Left ventricle myocardium superior (tissue), 1 donor: ENCODE measurements at places on chromosomes 4 and X. TPM values are rescaled to one million over a fixed set of nuclear protein-coding genes. Genes with fewer than 3 reads are reported as not detected.
A peak's percentile ranks its signal among the peaks of the same experiment; 100 is the strongest.

PNMA6F gene
- not detected for total RNA-seq

SMARCA1 gene
- 29.8 TPM for total RNA-seq

CCKAR gene
- total RNA-seq = not detected

CLDN34 gene
- total RNA-seq = not detected

EDA2R gene
- 1.2 TPM for total RNA-seq

ITIH6 gene
- total RNA-seq = not detected

RAB9B gene
- total RNA-seq = 25.1 TPM

UGT2A2 gene
- total RNA-seq = not detected

SPANXB1 gene
- total RNA-seq = not detected

OPN1LW gene
- total RNA-seq = not detected

NMU gene
- total RNA-seq = not detected

WDR17 gene
- total RNA-seq = 0.25 TPM

- DNase-seq = no peak
Measured at GRCh38 chrX:151919610-151920009, 6.9 kb downstream of the MAGEA4 start.

DNA sequence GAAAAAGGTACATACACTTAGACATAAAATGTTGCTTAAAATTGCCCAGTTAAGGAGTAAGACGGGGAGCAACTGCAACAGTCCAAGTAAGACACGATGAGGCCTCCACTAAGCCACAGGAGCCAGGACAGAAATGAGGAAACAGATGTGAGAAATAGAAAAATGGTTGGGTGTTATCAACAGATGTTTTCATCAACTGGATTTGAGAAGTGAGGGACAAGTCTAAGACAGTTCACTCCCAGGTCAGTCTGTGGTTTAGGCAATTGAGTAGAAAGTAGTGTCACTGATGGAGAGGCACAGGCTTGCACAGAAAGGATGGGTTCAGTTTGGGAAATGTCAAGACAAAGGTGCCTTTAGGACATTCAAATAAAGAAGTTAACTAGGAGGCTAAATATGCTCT lies 23.5 kb upstream of the PHF8 start:
- DNase-seq = no peak

DNA sequence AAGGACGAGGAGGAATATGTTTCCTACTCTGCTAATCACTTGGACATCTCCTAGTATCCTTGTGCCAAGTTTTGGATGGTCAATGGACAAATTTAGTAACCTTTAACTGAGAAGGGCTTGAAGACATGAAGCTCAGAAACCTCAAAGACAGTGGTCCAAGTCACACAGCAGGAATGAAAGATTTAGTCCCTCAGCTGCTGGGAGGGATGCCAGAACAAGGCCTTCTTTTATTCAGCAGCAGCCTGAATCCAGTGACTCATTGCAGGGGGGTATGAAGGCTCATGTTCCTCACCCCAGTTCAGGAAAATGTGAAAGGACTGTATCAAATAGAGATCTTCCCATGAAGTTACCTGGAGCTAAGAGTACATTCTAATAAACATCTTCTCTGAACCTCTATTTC lies 214.9 kb upstream of the UGT8 start:
- DNase-seq = no peak

DNA sequence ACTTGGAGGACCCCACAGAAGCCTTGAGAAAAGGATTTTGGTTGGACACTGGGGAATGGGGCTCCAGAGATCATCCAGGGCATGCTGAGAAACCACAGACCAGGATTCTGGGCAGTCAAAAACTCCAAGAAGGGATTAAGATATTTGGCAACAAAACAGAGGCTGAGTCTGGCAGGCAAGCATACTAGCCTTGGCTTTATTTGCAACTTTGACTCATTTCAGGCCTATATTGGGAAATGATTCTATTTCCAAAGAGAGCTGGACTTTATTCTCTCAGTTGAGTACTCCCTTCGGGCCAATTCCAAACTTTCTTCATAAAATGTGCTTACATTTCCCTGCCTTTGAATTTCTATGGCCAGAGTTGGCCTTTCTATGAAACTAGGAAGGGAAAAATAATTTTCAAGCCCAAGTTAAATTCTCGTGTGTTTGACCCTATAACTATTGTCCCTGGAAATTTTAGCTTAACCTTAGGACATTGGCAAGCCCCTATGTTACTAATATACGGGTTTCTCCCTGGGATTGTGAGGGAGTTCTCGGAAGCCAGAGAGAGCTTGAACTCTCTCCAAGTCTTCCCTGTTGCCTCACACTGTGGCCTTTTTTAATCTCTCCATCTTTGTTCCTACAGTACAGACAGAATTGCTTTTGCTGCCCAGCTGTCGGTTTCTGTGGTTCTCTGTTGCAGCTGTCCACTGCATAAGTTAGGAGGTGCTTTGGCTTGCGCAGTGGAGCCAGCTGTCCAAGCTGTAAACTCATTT lies 112.6 kb upstream of the FAM9A start:
- peak; percentile 33 for DNase-seq

DNA sequence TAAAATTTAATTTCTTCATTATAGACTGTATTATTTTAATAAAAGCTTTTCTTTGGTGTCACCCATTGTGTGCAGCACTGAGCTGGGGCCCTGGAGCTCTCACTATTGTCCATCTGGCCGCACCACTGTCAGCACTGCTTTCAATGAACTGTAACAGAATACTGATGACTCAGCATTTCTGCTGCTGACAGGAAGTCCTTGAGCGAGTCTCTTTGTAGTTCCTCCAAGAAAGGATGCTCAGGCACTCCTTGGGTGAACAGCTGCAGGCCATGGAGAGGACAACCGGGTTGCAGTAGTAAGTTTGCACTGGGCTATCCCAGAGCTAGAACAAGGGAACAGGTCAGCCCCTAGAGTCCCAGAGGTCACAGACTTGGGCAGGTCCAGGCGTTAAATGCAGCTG lies 81.6 kb downstream of the SORBS2 start:
- DNase-seq = no peak

DNA sequence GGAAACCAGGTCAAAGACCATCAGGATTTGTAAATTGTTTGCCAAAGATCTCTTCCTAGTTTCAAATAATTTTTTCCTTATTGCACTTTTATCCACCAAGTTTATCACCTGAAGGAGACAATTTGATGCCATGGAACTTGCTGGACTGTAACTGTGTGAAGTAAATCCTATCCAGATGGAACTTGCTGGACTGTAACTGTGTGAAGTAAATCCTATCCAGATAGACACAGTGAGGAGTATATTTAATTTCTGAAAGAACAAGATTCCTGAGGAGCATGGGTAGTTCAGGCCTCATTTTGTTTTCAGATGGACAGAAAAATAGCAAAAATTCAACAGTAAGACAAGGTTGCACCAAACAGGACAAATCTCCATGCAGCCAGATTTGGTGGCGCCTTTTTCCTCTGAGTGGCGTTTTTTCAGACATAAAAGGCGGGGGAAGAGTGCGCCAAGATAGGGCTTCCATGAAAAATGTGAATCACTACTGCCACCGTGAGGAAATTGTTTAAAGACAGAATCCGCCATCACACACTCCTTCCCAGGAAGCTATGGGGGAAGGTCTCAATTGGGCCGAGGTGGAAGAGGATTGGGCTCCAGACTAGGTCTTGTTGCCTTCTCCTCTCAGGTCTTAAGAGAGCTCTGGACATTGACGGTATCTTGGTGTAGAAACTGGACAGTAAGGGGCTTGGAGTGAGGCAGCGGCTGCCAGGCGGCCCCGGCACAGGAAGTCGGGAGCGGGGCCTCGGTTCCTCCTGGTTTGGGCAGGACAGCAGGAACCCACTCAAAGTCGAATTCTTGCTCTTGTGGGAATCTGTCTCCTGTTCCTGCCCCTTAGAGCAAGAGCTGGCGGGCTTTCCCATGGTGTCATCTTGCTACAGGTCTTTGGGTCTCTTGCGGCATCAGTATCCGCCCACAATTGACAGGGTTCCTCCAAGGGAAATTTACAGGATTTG lies 234.7 kb downstream of the OR13H1 start:
- no peak for DNase-seq

GRCh38 chr4:26061248-26061986 lies 147.4 kb downstream of the SMIM20 start:
- DNase-seq = no peak

DNA sequence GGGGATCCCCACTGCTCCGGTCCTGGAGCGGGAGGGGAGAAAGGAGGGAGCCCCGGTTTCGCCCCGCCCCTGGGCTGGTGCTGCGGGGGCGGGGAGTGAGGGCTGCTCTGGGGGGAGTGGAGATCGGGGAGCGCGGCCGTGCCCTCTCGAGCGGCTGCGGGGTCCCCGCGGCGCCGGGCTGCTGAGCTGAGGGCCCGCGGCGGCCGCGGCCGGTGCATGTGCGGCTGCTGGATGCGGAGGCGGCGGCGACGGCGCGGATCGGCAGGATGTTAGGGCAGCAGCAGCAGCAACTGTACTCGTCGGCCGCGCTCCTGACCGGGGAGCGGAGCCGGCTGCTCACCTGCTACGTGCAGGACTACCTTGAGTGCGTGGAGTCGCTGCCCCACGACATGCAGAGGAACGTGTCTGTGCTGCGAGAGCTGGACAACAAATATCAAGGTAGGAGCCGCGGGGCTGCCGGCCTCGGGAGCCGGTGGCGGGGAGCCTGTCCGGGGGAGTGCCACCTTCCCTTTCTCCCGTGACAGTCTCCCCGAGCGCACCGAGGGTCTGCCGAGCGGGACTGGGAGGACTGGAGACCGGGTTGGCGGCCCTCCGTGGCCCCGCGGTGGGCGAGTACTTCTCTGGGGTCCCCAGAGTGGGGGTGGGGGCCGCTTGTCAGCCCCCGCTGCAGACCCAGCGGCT lies at the start of gene ING2:
ING2 (plus strand) TSS at position 129 of the 681 bp plus-strand sequence; CDS start at position 267, 138 bp downstream.
- DNase-seq = peak; percentile 47

GRCh38 chr4:153785910-153786721 lies 2.8 kb downstream of the SFRP2 start:
- DNase-seq = no peak

GRCh38 chrX:154599531-154599930 lies 14.6 kb downstream of the CTAG1A start:
- DNase-seq = no peak

DNA sequence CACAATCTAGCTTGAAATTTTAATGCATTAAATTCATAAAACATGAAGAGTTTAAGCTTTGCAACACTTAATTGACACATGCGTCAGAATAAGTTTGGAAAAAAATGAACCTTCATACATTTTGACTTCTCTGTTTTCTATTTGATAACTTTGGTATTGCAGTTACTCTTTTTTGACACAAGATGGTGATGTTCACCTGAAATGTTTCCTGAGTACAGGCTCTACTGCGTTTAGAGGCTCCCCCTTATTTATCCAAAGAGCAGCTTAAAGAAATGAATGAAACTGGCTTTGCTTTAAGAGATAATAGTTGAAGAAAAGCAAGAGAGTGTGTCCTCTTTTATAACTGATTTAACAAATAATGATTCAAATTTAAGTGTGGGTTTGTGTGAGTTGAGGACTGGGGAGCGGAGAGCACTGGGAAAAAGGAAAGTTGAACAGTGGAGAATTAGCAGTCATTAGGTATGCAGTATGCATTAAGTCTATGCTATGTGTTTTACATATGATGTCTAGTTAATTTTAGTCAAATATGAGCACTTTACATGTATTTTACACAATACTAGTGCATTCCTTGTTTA lies 180.6 kb upstream of the NUDT6 start:
- DNase-seq = no peak

DNA sequence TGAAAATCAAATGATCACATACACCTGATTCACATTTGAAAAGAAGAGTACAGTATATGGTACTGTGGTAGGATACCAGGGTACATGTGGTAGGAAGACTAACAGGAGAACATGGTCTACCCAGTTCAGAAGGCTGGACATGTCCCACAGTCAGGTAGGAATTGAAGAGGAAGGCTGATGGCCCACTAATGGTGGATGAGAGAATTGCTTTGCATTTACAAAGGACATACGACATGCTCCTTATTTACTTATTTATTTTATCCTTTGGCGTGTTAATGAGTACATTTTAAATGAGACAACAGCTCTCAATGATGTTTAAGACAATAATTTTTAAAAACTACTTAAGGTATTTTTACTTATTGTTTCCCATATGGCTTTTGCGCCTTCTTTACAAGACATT lies 106.7 kb upstream of the BMP2K start:
- no peak for DNase-seq

DNA sequence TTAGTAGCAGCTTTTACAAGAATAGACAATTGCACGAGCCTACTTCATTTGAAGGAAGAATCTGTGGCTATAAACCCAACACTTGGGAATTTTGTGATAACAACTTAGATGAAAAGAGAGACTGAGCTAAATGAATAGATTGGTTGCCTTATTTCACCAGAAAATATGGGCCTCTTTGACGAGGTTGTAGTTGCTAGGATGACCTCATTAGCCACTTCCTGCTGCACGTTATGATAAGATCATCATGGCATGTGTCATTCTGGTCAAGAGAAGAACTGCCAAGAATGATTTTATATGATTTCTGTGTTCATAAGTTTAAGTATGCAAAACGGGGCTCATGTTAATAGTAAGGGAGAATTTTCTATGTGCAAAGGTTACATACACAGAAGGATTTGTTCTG lies 321.9 kb upstream of the GIMD1 start:
- no peak for DNase-seq

GRCh38 chr4:149264093-149264733 lies 551.4 kb downstream of the IQCM start:
- no peak for DNase-seq

- DNase-seq = no peak
Measured at GRCh38 chrX:65697211-65697641, 29.8 kb downstream of the MSN start.

GRCh38 chrX:48573690-48574269 lies 504 bp upstream of the RBM3 start:
- DNase-seq = peak; percentile 61

- DNase-seq = no peak
Measured at GRCh38 chr4:108036213-108036612, 46.5 kb downstream of the HADH start.

- no peak for DNase-seq
Measured at GRCh38 chrX:12494400-12495138, 296.6 kb upstream of the PRPS2 start.

DNA sequence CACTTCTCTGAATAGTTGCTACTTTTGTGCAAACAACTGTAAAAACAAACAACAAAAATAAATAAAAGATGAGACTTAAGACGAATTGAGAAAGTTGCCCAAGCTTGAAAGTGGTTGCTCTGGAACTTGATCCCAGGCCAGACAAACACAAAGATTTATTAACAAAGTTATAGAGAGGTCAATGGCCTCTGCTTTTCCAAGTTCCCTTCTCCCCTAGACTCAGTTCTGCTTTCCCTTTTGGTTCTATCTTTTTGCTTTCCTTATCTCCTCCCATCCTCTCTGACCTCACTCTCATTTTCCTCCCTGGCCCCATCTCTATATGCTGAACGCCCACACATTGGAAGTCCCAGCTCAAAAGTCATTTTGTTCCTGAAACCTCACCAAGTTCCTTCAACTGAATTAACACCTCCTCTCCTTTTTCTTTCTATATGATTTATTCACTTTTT lies 82.7 kb downstream of the MXRA5 start:
- DNase-seq = no peak
